ENCODE measurements at places on chromosomes 5 and 9.

DNA sequence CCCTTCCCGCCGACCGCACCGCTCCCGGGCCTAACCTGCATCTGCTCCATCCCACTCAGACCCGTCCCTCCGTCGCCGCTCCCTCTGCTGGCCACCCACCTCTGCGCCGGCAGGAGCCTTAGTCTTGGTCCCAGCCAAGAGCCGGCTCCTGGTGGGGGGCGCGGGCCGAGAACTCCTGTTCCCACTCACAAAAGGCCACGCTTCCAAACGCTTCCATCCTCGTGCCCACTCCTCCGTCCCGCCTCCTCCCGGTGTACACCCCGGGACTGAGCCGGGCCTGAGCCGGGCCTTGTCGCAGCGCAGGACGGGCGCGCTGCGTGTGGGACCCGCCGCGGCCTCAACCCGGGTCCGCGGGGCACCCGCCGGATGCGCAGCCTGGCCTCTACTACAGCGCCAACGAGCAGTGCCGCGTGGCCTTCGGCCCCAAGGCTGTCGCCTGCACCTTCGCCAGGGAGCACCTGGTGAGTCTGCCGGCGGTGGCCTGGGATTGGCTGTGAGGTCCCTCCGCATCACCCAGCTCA lies 7.5 kb downstream of the ADAMTS13 start:
- peak; percentile 80 for DNase-seq

- DNase-seq: no peak
Observed at GRCh38 chr5:66339896-66340295, 195.8 kb downstream of the SREK1 start.

DNA sequence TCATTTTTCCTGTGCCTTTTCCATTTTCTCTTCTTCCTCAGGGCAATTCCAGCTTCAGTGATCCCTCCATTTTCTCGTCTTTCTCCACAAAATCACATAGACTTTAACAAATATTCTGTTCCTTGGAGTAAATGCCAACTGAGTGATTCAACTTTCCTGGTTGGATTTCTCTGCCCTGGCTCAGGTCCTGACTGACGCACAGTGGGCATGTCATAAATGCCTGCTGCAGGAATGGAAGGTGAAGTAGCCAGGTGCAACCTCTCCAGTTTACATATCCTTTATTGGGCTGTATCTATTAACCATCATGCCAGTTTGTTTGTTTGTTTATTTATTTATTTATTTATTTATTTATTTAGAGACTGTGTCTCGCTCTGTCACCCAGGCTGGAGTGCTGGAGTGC lies 95.1 kb downstream of the MEF2C start:
- DNase-seq: no peak

DNA sequence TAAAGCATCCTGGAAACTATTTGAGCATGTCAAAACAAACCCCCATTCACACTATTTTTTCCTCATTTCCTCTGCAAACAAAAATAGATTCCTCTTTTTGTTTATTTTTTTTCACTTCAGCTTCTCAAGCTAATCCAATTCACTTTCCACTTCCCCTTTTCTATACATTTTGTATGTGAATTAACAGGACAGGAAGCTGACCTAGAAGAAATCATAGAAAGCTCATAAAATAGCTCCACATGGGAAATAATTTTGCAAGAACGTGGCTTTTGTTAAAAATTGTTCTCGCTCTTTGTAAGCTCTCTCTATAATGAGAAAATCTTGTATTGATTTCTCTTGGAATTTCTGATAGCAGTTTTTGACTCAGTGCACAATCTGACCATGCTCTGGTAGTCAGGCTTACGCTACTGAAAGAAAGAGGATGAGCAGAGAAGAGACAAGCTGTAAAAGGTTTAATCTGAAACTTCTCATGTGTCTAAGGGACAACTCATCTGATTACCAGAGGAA lies 215.8 kb downstream of the ADAMTS12 start:
- no peak for DNase-seq

GRCh38 chr5:107739661-107740060 lies 68.9 kb upstream of the EFNA5 start:
- no peak for DNase-seq

DNA sequence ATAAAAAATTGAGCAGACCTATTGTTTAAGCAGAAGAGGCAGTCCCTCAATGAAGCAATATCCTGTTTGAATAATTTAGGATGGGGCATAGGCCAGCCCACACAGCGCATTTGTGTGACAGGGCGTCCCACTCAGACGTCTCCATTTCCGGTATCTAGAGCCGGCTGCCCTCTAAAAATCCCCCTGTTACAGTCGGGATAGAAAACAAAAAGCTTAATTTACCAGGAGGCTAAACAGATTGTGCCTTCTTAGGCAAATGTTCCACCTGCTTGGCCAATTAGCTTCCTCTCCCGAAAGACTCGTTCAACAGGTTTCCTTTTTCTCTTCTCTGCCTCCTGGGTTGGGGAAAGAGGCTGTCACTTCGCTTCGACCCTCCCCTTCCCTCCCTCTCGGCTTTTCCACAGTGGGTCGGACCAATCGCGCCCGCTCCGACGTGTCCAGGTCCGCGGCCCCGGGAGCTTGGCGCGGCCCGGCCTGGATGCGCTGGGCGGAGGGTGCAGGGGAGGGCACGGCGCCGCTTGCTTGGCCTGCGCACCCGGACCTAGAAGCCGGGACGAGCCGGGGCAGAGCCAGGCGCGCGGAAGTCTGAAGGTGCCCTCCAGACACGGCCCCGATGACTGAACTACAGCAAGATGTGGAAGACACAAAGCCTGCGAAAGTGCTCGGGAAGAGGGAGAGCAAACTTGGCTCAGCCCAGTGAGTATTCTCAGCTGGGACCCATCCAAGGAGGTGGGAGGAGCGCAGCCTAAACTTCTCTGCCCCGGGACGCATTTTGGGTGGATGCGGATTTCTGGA lies at the start of gene GRAMD2B:
Gene GRAMD2B, plus strand, starts transcription at position 416 of the 795 bp plus-strand sequence. Its CDS starts 198 bp downstream, at position 614.
- peak; percentile 93 for DNase-seq

GRCh38 chr5:123705741-123706140 lies 193.8 kb downstream of the CSNK1G3 start:
- DNase-seq: no peak

DNA sequence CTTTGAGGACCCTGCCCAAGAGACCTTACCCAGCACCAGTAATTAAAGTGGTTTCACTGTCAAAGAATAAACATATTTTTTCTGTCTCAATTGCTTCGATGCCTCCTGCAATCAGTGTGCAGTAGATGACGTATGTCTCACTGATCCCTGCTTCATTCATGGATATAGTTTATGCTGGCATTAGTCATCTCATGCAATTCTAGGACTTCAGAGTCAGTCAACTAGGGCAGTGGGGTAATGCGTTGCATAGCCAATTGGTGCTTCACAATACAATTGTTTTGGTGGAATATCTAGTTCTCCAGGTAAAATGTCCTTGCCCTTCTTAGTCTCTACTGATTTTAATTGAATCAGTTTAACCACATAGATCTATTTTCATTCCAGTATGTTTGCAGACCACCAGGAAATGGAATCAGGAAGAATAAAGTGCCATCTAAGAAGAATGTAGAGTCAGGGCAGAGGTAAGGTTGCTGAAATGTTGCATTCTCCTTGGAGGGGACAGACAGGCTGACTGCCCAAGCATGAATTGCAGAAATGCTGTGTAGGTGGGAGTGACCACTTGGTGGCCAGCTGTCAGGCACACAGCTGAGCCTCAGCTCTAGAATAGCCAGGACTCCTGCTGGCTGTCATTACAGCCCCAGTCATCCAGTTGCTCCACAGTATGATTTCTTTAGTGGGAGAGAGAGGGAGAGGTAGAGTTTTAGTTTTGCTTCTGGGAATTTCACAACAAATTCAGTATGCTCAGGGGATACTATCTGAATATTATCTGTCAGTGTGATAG lies 73.5 kb upstream of the MEGF10 start:
- peak; percentile 18 for DNase-seq

DNA sequence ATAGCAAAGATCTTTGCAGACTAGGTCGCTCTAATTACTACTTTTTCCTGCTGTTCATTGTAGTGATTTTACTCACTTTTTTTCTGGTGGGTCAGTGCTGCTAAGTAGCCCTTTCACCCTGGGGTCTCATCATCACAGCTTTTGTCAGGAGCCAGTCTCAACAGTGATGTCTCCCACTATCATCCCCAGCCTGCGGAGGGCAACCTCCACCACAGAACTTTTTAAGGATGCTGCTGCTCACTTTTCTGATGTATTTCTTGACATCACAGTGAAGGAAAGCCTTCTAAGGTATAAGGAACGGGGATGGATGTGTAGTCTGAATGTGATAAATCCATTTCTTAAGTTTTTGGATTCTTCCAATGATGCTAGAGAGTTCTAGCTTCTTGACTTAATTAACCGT lies 242.5 kb upstream of the RIOK2 start:
- DNase-seq: peak; percentile 29

GRCh38 chr5:37663538-37663937 lies 176.3 kb downstream of the GDNF start:
- no peak for DNase-seq

- no peak for DNase-seq
Observed at GRCh38 chr9:126485662-126486061, 128.1 kb upstream of the LMX1B start.

DNA sequence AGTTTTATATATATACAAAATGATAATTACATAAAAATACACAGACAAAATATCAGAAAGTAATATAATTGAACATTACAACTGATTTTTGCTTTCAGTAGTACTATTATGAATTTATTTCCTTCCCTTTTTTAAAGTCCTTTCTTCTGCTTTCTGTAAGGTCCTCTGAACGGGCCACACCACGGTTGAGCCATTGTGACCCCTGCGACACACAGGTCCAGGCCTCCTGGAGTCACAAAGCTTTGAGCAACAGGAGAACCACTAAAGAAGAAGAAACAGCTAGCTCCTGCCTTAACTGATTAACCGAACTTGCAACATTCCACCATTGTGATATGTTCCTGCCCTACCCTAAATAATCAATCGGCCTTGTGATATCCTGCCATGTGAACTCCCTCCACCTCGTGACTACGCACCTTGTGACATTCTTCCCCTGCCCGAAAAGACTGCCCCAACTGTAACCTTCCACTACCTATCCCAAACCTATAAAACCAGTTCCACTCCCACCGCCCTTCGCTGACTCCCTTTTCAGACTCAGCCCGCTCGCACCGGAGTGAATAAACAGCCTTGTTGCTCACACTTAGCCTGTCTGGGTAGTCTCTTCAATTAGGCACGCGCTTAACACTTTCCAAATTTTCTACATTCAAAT lies 375.0 kb upstream of the RFX3 start:
- no peak for DNase-seq

- no peak for DNase-seq
Observed at GRCh38 chr9:673264-673965, 168.1 kb upstream of the DMRT1 start.

DNA sequence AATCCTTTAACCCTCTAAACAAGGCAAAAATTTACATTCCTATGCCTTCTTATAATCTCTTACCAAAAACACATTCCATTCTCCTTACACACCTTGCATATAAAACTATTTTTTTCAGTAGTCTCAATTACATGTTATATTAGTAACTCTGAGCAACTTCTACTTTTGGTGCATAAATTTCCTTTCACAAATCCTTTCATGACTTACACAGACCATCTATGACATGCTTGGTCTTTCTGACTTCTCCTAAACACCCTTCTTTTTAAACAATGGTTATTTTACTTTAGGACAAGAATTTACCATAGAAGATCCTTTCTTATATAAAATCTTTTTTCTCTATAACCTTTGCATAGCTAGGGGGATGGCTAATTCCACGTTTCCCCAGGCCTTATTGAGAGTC lies 208.0 kb upstream of the ARRDC3 start:
- no peak for DNase-seq

- DNase-seq: peak; percentile 99
Observed at GRCh38 chr5:119070828-119071560, at the start of gene DMXL1. DMXL1 (plus strand) TSS chr5:119071087; CDS start chr5:119071570, 483 bp downstream.

DNA sequence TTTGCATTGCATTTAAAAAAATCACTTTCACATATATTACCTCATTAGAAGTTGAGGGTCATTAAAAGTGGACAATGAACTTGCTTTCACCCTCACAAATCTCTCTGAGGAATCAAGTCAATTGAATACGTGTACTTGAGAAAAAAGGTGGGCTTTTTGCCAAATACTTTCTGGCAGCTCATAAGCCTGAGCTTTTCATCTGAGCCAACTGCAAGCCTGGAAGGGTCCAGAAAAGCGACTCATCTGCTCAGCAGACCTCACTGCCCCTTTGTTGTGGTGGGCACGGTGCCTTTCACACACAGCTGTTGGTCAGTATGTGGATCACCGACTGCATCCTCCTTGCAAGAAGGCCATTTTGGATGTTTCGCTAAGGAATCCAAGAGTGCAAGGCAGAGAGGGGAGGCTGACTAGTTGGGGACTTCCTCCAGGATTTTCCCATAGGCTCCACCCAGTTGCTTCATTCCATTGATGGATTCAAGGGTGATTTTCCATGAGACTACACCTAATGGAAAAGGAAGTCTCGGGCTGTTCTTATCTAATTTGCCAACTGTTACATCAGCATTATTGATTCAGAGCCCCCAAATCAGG lies 564.7 kb downstream of the PDE4D start:
- no peak for DNase-seq

DNA sequence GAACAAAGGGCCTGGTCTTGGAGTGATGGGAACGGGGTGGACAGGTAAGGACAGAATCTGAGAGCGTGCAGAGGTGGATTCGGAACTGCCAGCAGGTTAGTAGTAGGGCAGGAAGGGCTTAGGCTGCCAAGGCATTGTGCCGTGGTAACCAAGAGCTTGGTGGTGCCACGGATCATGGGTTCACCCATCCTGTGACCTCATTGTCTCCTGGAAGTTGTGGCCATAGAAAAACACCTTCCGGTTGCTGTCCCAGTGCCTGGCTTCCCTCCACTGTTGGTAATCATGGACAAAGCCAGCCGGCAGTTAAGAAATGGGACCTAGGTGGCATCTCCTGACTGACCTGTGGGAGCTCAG lies 42.5 kb upstream of the CFAP157 start:
- DNase-seq: no peak

DNA sequence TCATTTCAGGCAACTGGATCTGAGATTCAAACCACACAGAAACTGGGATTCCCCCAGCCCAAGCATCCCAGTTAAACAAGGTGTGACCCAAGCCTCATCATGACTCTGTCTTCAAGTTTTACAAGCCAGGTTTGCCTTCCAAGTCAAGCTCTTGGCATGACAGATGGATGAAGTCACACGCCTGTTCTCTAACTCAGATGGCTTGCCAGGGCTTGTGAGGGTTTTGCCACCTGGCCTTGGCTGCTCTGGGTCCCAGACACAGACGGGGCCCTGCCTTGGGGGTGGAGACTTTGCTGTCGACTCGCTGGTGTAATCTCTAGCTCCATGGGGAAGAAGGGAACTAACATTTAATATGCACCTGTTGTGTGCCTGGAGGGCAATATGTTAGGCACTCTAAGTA lies 95.8 kb upstream of the RARS1 start:
- DNase-seq: no peak

GRCh38 chr9:27365707-27366376 lies 68.9 kb upstream of the EQTN start:
- DNase-seq: no peak

Data from ELF-1 (cell line).